ENCODE measurements at places on chromosomes 3 and 15. TPM values are rescaled to one million over a fixed set of nuclear protein-coding genes. Genes with fewer than 3 reads are reported as not detected.

Gene TLR9
- total RNA-seq = 21.0 TPM

Gene MCCC1
- 32.8 TPM for total RNA-seq

Gene EXD1
- total RNA-seq = not detected

Gene SLC2A2
- total RNA-seq = not detected

Gene BLM
- 17.4 TPM for total RNA-seq

Gene ZNF80
- total RNA-seq = 0.42 TPM

DNA sequence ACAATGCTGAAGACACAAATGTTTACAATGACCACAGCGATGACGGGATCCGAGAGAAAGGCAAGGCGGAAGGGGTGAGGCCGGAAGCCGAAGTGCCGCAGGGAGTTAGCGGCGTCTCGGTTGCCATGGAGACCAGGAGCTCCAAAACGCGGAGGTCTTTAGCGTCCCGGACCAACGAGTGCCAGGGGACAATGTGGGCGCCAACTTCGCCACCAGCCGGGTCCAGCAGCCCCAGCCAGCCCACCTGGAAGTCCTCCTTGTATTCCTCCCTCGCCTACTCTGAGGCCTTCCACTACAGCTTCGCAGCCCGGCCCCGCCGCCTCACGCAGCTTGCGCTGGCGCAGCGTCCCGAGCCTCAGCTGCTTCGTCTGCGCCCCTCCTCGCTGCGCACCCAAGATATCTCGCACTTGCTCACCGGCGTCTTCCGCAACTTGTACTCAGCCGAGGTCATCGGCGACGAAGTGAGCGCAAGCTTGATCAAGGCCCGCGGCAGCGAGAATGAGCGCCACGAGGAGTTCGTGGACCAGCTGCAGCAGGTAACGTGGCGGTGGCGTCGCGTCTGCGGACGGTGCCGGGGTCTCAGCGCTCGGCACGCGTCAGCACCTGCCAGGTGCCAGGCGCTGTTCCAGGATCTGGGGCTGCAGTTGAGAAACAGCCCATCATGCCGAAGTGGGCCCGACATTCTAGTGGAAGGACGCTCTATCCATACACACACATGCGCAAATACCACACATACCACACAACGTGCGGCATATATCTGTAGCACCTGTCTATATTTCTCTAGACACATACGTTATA is at the start of gene DLEC1:
TSS of gene DLEC1 (plus strand) at position 108 of the 798 bp plus-strand sequence. CDS start at position 126, 18 bp downstream.
- H3K27me3 ChIP-seq = no peaks in the 10 kb centered on the region
- peak; percentile 86 for DNase-seq
- H3K27ac ChIP-seq = peak within 1 kb of the TSS; percentile 18
- no peaks in the 10 kb centered on the region for H3K36me3 ChIP-seq
- peaks cover 12% of the 10 kb centered on the region for H3K4me1 ChIP-seq

GRCh38 chr15:42371096-42371495 is 11.8 kb downstream of the CAPN3 start:
- peaks cover 6% of the 10 kb centered on the region for H3K36me3 ChIP-seq
- H3K4me3 ChIP-seq = no peak overlapping the region
- no peak for DNase-seq

- H3K27ac ChIP-seq = peak within 1 kb of the TSS; percentile 77
- peaks cover 22% of the 10 kb centered on the region for H3K4me1 ChIP-seq
- peaks cover 1% of the 10 kb centered on the region for H3K36me3 ChIP-seq
- peak; percentile 90 for DNase-seq
- peak within 1 kb of the TSS; percentile 82 for H3K4me3 ChIP-seq
- no peaks in the 10 kb centered on the region for H3K27me3 ChIP-seq
Observed at GRCh38 chr3:11846281-11847266, at the start of gene TAMM41. TSS of gene TAMM41 (minus strand) at chr3:11846885. CDS start at chr3:11846636, 249 bp downstream.

- H3K27me3 ChIP-seq = no peaks in the 10 kb centered on the region
- H3K4me3 ChIP-seq = no peak overlapping the region
- peaks cover 60% of the 10 kb centered on the region for H3K36me3 ChIP-seq
Observed at GRCh38 chr3:33388374-33389100, 51.7 kb downstream of the UBP1 start.

- no peak for DNase-seq
- H3K27me3 ChIP-seq = peaks cover 19% of the 10 kb centered on the region
- H3K4me3 ChIP-seq = no peak overlapping the region
- H3K36me3 ChIP-seq = no peaks in the 10 kb centered on the region
- H3K27ac ChIP-seq = no peak overlapping the region
Observed at GRCh38 chr3:30352410-30353318, 253.7 kb upstream of the TGFBR2 start.

GRCh38 chr15:84983294-84983693 is 1.6 kb downstream of the PDE8A start:
- no peak overlapping the region for H3K4me3 ChIP-seq
- no peak for DNase-seq
- H3K27me3 ChIP-seq = no peaks in the 10 kb centered on the region
- no peaks in the 10 kb centered on the region for H3K36me3 ChIP-seq
- H3K4me1 ChIP-seq = peaks cover 30% of the 10 kb centered on the region
